ENCODE measurements at places on chromosomes 6 and 20. TPM values are rescaled to one million over a fixed set of nuclear protein-coding genes. Genes with fewer than 3 reads are reported as not detected.

The UBD gene
- not detected for total RNA-seq

- no peak for DNase-seq
These were observed 33.4 kb upstream of the GCNT2 start for GRCh38 chr6:10487668-10488327.

- no peak for DNase-seq
These were observed 298.8 kb downstream of the FOXA2 start for GRCh38 chr20:22285555-22285954.

DNA sequence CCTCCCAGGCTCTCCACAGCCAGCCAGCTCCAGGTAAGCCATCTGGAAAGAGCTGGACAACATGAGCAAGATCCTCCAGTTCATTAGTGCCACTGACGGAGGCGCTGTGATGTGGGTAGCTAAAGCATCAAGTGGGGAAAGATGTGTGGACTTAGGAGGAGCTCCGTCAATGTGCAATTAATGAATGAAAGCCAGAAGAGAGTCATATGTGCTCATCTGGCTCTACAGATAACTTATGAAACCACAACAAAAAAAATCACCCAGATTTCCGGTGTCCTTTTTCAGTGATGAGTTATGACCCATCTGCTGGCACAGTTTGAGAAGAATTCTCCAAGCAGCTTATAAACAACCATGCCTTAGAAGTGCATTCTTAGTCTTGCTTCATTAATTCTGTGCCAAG lies 311.7 kb upstream of the PLCB4 start:
- no peak for DNase-seq

DNA sequence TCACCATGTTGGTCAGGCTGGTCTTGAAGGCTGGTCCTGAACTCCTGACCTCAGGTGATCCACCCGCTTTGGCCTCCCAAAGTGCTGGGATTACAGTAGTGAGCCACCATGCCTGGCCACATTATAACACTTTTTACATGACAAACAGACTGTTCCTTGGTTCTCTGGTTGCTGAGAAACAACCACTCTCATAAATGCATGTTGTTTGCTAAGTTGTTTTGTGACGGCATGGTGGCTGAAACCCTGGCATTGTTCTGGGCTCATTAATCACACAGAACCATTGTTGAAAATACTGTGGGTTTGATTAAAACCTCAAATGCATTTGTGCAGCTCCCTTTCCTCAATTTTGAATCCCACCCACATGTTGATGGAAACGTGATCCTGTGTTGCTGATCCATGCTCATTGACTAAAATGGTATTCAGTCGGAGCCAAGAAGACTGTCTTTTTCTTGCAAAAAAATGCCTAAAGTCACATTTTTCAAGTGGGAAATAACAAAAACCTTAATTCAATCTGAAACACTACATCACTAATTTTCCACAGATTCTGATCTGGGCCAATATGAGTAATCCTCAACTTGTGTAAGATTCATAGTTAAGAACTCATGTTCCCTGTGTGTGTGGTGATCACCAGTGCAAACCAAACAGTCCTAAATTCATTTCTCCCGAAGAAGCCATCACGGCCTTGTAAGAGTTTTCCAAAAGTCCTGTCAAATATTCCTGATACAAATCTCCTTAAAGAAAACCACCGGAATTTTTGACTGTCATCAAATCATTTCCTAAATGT lies 132.8 kb downstream of the FNDC1 start:
- DNase-seq: no peak

DNA sequence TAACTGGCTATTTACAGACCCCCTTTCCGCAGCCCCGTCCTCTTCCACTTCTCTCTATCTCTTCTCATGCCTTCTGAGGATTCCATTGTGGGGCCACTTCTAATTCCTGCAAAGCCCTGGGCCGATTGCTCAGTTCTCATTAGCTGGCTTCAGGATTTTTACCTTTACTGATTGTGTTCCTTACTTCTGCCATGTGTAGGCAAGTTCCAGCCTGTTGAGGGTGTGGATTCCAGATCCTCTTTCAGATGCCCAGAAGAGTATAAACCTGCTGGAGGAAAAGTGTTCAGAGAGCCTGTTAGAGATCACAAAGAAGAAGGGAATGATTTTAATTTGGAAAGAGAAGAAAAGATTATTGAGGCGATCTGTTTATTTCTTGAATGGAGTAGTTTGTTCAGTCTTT lies 5.4 kb downstream of the DSE start:
- no peak for DNase-seq

DNA sequence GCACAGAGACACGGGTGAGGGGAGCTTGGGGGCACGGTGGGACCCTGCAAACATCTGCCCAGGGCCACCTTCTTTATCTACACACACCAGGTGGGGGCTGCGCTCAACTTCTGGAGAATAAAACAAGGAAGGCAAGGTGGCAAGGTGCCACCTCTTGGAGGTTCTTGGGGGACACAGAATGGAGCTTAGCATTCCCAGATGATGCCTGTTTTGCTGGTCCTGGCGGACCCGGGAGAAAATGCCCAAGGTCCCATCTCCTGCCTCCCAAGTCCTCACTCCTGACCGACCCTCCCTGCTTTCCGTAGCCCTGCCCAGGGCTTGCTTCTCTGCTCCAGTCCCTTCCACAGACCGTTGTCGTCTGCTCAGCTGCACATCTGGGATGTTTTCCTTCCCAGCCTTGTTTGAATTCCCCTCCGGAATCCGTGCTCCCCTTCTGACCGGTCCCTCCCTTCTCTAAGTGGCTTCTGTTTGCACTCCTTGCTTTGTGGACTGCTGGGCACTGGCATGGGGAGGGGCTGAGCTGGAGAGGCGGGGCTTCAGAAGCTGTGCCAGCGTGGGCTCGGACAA lies 13.1 kb downstream of the ITPR3 start:
- DNase-seq: no peak

DNA sequence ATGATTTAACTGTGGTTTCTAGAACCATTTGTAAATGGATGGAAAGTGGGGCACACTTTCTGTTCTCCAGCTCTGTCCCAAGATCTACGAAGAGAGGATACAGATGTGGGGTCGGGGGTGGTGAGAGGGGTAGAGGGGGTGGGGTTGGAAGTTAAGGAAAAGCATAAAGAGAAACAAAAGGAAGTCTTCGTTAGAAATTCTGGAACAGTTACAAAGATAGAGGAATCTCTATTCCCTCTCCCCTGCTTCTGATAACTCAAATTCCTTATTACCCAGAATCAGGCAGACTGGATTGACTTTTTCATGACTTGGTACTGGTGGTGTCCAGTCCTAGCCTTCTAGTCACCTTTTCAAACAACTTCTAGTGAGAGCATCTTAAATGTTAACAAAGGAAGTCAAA lies 4.9 kb downstream of the GCM1 start:
- DNase-seq: no peak
